ENCODE measurements at places on chromosomes 5 and 9.

GRCh38 chr9:100071271-100071670, 27.5 kb downstream of the ERP44 start:
- no peak for DNase-seq

DNA sequence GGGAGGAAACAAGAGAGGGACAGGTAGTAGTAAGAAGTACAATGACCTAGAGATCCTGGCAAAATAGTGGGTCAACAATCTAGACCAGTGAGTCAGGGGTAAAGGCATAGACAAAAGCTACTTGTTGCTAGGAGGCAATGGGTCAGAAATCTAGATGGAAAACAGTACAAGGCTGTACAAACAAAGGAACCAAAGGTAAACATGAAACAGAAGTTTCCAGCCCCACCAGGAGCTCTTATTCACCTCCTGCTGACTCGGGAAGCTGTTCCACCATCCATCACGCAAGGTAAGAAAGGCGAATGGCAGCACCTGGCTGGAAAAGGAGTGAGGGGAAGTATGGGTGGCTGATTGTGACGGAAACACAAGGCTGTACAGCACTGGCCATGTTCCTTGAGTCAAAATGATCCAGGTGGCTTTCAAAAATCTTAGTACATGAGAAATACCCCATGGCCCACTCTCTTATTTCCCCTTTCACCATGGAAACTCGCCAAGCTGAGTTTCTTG, 70.5 kb upstream of the RAI14 start:
- no peak for DNase-seq

DNA sequence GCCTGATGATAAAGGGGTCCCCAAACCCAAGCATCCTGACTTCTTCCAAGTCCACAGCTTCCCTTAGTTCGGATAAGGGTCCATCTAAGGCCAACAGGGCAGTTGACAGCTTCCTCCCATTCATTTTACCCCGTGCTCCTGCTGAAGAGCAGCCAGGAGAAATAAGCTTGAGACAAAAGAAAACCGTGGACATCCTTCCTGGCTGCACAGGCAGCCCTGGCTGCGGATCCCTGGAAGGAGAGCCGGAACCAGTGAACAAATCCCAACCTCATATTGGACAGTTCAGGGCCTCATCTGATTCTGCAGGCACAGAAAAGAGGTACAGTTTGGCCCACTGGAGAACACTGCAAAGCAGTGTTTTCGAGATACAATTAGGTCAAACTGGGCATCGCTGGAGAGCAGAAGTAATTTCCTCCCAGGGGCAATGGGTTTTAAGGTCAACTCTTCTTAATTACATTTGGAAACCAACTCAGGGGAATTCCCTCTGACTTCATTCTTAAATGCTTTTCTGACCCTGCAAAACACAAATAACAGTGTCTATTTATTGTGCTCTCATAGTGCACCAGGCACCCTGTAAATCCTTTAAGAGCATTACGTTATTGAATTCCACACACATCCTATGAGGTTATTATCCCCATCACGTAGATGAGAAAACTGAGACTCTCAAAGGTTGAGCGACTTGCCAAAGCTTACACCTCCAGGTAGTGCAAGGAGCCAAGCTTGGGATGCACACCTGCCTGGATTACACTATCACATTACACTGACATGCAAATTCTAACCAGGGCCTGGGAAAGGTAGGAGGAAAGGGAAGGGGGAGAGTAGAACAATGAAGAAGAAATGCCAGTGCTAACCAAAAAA, 21.2 kb downstream of the ADAM19 start:
- DNase-seq, result no peak

- DNase-seq, result no peak
Observed at GRCh38 chr5:132471944-132472343, 18.6 kb downstream of the IRF1 start.

DNA sequence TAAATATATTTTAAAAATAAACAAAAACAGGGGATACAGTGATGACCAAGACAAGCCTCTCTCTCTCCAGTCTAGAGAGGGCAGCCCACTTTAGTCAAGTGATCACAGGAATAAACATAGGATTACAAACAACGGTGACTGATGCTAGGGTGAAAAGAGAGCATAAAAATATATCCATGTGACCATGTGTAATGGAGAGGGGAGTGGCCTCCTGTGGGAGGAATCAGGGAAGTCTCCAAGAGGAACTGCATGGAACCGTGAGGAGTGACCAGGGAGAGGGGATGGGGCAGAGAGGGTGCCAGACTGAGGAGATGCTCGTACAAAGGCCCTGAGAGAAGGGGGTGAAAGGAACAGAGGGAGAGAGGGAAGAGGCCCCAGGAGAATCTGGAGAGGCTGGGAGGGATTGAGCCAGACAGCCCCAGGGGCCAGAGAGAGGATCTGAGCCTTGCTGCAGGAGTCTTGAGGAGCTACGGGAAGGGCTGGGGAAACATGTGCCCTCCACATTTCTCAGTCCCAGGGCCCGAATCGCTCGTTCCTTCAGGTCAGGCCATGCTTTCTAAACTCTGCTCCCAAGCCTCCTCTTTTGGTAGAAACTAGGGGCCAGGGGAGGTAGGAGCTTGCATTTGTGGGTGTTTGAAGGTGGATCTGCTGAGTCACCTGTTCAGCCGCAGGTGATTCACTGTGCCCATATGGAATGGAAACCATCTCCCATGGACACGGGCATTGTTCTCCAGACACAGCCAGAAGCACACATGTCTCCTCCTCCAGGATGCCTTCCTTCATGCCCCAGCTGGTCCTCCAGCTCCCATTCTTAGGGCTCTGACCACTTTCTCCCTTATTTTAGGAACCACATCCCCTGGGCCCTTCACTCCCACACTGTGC, 63.8 kb downstream of the PAX5 start:
- DNase-seq, result no peak

GRCh38 chr9:94697972-94698581, 28.4 kb upstream of the AOPEP start:
- no peak for DNase-seq
